AG08396 (cell line): ENCODE measurements at places on chromosomes 2 and 18.

GRCh38 chr18:76231402-76231801, 263.6 kb downstream of the ZNF516 start:
- no peak for DNase-seq

- DNase-seq = no peak
Observed at GRCh38 chr2:196827356-196827755, 18.2 kb upstream of the C2orf66 start.

- DNase-seq = peak; percentile 23
Observed at GRCh38 chr2:100820523-100821254, 750 bp downstream of the NPAS2 start.

DNA sequence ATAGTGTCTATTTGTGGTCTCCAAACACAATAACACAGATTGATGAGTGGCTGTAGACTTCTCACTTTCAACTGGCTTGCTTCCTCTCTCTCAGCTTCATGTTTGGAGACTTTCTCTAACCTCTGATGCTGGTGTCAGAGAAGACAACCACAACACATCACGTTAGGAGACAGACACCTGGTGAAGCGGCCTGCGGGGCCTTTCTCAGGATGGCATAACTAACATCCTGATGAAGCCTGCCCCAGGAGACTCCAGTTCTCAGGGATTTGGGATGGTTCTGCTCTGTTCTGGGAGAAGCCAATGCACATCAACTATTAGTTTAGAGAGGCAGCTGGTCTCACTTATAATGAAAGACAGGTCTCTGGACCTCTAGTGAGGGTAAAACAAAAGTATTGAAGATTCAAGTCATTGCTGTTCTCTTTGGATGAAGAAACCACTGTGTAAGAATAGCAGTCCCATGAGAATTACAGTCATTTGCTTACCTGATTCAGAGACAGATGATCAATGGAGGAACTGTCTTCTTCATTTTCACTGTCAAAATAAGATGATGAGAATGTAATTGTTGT, 2.0 kb downstream of the IL1A start:
- DNase-seq = no peak

GRCh38 chr2:166344286-166345113, 31.2 kb downstream of the SCN9A start:
- peak; percentile 12 for DNase-seq

- no peak for DNase-seq
Observed at GRCh38 chr2:175769200-175769599, 232.9 kb downstream of the LNPK start.

GRCh38 chr2:62014102-62014501, 108.6 kb downstream of the COMMD1 start:
- peak; percentile 39 for DNase-seq

- no peak for DNase-seq
Observed at GRCh38 chr2:12287220-12287751, 429.4 kb upstream of the TRIB2 start.

GRCh38 chr2:18435426-18436037, 124.9 kb downstream of the RDH14 start:
- no peak for DNase-seq

GRCh38 chr2:113067681-113068080, at the start of gene IL1F10:
IL1F10 (plus strand) TSS chr2:113067970; CDS start chr2:113072739, 4,769 bp downstream.
- DNase-seq = no peak

DNA sequence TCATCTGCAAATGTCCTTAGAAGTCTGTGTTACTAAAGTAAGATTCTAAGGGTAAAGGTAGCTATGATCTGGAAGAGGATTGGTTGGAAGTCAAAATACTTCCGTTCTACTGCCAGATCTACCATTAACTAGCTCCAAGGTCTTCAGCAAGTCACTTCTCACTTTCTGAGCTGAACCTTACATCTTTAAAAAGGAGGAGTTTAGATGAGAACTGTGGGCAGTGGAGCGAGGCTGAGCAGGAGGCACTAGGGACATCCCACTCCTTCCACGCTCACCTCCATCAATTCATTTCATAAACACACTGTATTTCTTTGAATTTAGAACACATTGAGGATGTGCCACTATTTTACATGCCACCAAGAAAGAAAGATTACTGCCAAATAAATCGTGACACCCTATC, 143.0 kb downstream of the ABCA12 start:
- DNase-seq = no peak

- peak; percentile 71 for DNase-seq
Observed at GRCh38 chr2:133841900-133842299, 273.6 kb upstream of the NCKAP5 start.

DNA sequence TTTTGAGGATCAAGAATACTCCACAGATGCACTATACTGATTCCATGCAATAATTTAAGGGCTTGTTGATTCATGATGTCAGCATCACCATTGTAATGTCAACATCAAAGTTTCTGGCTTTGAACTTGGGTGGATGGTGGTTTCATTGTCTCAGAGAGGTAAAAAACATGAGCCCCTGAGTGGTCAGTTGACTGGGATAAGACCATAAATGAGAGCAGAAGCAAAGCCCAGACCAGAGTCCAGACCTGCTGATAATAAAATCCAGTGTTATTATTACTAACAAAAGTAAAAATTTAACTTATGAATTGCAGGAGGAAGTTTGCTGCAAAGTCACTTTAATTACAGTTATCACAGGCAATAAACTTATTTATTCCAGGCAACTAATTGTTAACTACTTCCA, 358.2 kb downstream of the GALNT13 start:
- no peak for DNase-seq

DNA sequence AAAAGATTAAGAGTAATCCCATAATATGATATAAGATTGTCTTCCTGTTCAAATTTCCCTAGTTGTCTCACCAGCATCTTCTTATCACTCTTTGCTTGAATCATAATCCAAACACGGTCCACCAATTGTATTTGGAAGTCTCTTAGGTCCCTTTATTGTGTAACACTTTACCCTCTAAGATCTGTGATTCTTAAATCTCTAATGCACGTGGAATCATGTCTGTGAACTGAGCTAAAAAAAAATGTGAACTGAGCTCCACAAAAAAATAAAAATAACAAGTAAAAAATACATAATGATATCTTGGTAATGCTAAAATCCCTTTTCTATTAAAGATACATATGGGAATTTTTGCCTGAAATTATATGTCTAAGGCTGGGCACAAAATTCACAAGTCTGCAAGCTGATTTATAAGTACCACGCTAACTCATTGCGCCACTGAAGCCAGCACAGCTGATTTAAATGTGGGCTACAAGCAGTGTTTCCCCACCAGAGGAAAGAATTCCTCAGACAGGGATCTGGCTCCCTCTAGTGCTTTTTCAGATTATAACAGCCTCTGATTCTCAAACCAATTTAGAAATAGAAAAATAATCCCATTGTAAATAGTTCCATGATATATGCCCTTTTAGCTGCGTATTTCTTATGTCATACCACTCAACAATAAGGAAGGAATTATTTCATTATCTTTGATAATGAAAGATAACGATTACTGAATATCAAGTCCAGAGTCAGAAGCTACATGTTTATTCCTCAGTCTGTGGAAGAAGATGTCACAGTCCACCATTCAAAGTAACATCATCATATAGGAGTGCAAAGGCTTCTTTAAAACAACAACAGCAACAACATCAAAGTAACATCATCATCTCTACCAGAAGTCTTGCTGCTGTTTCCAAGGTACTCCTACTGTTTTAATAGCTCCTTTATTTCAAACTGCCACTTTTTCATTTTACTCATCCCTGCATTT, 22.9 kb downstream of the RBM43 start:
- peak; percentile 68 for DNase-seq

DNA sequence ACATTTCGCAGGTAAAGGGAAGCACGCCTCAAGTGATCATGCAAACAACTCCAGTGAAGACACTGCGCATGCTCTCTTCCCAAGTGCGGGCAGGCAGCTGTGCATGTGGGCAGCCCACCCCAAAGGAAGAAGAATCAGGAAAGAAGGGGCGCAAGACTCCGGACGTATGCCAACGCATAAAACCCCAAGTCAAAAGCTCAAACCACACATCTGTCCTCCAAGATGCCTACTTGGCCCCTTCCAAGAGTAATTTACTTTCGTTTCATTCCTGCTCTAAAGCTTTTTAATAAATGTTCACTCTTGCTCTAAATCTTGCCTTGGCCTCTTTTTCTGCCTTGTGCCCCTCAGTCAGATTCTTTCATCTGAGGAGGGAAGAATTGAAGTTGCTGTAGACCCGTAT, 254.9 kb downstream of the PIEZO2 start:
- DNase-seq = no peak

DNA sequence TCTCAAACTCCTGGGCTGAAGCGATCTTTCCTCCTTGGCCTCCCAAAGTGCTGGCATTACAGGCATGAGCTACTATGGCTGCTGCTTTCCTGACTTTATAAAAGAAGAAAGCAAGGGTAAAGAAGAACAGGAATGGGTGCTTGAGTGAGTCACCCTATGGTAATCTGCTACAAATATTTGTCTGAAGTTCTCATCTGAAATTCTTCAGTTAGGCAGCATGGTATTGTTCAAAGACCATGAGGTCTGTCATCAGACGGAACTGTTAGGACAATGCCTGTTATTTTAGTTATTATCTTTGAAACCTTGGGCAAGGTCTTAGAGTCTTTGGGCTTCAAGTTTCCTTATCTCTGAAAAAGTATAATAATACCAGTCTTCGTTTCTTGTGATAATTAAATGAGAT, 695.8 kb downstream of the RNF144A start:
- no peak for DNase-seq

DNA sequence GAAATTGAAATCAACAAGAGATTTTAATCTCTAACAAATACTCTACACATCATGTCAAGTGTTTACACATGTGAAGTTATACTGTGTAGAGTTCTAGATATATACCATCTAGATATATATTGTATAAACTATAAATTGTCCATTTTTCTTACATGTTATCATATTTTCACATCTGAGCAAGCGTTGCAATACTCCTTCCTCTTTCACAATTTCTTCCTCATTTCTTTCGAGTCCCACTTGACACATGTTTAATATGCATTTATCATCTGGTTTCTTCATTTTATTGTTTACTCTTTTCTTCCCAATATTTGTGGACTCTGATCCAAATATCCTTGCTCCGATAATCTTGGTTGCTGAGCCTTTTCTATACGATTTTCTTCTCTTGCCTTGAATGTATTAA, 50.2 kb downstream of the UNC80 start:
- no peak for DNase-seq

GRCh38 chr2:105590780-105591660, 153.7 kb upstream of the NCK2 start:
- DNase-seq = no peak

DNA sequence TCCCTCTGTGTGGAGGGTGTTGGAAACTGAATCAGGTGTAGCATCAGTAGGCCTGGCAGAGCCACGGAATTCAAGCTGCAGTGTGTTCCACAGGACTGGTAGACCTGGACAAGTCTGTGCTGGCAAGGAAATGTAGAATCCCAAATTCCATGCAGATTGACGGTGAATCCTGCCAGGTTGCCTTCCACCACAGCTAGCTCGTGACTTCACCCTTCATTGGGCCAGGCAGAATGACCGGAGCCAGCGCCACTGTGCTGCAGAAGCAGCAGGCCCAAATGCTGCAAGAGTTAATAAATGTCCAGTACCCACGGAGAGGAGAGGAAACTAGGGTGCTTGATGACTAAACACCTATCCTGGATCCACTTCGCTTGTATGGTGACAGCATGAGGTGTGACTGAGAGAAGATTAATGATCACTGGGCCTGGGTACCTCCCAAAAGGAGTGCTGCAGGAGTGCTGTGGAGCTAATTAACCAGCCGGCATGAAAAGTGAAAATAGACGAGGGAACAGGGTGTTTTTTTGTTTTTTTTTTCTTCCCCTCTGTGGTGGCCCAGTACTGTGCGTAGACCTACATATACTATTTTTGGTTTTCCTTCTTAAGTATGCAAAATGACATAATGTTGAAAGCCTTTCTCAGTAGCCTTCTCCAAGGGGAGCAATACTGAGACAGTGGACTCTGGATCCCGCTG, 122.2 kb downstream of the TANC1 start:
- no peak for DNase-seq

GRCh38 chr2:36361396-36361795, 5.8 kb downstream of the CRIM1 start:
- no peak for DNase-seq

DNA sequence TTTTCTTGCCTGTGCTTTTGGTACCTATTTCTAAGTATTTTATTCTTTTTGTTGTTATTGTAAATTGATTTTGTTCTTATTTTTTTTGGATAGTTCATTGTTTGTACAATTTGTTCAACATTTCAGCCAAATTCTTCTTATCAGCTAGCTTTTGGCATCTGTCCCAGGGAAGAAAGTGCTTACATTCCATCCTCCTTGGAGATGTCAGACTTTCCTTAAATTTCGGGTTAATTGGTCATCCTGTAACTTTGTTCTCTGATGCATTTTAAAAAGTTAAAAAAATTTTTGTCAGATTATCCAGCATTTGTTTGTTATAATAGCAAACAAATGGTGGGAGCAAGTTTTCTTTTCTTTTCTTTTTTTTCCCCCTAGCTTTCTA, 60.3 kb downstream of the PTH2R start:
- DNase-seq = no peak

DNA sequence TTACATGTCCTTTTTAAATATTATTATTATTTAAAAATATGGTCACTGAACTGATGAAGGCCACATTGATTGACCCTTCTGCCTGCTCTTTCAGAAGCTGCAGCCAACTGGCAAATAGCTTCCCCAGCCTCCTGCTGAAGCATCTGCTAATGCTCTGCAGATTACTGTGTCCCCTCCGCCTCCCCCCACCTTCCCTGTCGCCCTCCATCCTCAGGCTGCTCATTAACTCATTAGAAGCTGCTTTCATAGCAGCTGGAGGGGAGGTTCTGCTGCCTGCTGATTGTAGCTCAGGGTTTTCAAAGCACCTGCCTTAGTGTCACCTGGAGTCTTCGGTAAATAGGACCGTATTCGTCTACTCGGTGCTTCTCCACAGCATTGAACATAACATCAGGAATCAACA, 24.8 kb upstream of the LMAN1 start:
- no peak for DNase-seq

DNA sequence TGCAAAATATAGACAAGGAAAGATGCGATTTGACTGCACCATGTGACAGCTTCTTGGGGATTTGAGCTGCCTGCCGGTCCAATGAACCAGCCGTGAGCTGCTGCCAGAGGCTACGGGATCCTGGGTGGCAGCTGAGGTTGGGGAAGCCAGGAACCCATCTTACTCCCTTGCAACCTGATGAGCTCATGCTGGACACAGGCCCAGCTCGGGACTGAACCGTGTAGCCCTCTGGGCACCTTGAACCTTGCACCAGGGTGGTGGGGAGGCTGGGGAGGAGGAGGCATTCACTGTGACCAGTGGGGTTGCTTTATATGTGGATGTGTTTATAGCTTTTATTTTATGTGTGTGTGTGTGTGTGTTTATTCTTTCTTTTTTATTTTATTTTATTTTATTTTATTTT, 9.1 kb downstream of the ALPI start:
- no peak for DNase-seq
